ENCODE measurements at places on chromosomes 3 and 15.

- no peak for DNase-seq
These were observed 48.7 kb upstream of the CPB1 start for GRCh38 chr3:148778926-148779325.

DNA sequence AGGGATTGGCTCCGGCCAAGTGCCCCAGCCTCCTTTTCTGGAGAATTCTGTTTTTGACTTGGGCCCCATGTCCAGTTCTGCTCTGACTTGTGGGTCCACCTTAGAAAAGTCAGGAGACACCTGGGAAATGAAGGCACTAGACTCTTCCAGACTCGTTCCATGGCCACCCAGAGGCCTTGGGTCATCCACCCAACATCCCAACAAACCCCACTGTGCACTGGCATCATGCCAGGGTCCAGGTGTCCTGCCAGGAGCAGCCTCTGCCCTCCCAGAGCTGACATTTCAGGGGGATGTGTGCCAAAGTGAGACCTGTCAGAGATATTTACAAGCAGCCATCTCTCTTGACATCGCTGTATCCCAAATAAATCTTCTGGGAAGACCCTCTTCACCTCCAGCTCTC lies 13.2 kb downstream of the SPATA12 start:
- no peak for DNase-seq

GRCh38 chr15:42385206-42385979 lies 26.1 kb downstream of the CAPN3 start:
- peak; percentile 58 for DNase-seq

DNA sequence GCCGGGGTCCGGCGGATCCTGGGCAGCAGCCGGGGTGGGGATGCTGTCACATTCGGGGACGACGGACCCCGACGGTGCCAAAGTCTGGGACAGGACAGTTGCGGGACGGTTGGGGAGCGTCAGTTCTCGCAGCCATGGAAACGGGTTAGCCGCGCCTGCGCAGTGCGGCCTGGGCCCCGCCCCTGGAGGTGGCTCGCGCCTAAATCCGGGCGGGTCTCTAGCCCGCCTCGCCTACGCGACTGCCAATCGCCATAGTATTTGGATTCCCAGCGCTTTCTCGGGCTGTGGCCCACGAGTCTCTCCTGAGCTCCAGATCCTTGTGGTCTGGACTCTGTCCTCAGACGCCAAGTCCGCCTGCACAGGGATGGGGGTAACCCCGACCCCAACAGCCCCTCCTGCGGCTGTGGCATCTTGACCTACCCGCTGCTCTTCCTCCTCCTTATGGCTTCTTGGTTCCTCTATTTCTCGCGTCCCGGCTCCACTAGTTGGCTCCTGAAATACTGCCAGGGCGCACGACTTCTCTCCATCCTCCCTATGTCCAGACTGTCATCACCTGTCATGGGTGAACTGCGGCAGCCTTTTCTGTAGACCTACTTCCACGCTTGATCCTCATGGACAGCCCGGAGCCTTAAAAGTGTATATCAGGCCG lies at the start of gene ZMYND10:
Gene ZMYND10 (minus strand): TSS at position 147 of the 649 bp plus-strand sequence. CDS start 153 bp downstream, outside the sequence.
- peak; percentile 54 for DNase-seq

DNA sequence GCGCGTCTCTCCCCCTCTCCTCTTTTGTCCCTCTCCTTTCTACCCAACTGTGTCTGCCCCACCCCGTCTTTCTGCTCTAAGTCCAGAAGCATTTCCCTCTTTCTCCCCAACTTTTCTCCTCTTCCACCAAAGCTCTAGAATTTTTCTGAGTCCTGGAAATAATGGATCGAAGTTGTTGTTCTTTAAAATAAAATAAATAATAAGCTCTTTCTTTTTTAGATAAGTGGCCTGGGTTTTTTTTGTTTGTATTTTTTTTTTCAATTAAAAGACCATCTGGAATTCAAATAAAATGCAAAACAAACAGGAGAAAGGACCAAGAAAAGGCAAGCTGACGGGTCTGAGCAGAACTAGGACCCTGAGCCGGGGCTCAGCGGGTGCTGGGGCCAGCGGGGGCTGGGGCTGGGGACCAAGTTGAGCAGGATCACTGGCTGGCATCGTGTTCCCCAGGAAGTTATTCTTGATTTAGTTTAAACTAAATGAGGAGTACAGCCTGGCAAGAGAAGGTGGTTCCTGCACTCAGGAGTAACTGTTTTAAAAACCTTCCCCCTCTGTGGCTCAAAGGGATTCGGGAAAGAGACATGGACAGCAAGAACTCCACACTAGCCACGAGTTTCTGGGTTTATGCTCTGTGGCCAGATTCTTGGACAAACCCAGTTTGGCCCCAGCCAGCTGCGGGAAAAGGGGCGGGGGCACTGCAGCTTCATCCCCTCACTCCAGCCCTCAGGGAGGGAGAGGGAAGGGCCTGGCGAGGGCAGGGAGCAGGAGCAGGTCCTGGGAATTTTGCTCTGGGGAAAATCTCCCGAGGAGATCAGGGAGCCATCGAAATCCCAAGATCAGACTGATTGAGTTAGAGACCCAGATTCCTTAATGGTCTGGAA lies 8.4 kb downstream of the GATA2 start:
- DNase-seq, result no peak

GRCh38 chr3:9862391-9863057 lies 17.5 kb downstream of the CIDEC start:
- DNase-seq, result no peak

DNA sequence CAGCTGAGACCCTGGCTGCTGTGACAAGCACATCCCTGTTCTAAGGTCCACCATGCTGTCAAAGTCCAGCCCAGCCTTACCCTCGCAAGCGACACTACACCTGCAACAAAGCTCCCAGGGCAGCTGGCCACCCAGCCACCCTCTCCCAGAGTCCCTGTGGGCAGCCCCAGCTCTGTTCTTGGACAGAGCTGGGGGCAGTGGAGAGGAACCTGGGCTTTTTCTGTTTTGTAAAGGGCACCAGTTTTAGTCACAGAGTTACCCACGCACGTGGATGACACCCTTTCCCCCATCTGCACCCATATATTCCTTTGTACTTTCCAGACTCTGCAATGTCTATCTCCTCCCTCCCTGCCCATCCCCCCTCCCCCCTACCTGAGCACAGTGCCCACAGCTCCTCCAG lies 38.9 kb downstream of the ACAN start:
- DNase-seq, result no peak

DNA sequence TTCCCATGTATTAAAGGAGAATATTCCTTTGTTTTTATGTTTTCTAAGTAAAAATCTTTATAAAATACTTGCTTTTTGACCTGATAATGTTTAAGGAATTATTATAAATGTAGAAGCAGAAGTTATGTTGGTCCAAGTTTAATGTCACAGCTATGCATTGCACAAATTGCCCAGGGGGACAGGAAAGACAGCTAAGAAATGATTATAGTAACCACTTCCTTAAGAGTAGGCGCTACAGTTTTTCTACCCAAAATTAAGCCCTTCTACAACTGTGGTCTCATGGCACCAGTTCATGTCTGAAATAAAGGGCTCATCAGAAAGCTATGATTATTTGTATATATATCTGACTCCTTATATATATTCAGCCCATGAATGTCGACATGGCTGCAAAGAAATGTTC lies 176.4 kb downstream of the GBE1 start:
- no peak for DNase-seq

- DNase-seq, result no peak
These were observed 12.8 kb upstream of the ARRDC4 start for GRCh38 chr15:97947465-97948260.

GRCh38 chr3:50389414-50389767 lies 30.1 kb upstream of the TMEM115 start:
- no peak for DNase-seq

- DNase-seq, result no peak
These were observed 13.6 kb upstream of the CSPG5 start for GRCh38 chr3:47592066-47592795.

DNA sequence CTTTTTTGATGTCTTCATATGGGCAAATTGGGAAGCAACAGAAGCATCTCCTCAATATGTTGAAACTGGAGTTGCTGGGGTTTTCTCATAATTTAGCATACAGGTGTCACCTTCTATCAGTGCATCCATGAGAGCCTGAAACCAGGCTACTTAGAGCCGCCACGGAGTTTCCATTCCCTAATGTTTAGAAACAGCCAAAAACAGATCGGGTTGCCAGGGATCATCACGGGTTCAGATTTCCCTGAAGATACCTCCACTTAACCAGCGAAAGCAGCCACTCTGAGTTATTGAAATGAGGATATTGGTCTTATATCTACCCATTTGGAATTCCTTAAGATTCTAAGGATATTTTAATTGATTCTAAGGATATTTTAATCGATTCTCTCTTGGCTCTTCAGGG lies 14.5 kb downstream of the TERB2 start:
- no peak for DNase-seq

DNA sequence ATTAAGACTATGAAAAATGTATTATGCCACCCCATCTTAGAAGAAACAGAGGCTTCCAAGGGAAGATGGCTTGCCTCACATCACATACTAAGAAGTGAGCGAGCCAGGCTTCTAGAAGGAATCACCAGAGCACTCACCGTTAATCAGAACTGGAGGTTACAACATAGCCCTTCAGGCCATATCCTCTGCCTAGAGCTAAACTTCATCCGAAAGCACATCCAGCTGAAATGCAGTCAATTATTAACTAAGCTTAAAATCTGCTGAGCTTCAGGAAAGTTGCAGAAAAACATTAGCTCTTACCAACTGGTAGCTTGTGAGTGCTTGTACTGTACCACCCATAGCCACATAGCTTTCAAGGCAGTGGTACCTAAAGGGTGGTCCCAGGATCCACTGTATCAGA lies 483.2 kb downstream of the TBL1XR1 start:
- no peak for DNase-seq

GRCh38 chr15:62977952-62978811 lies 64.4 kb upstream of the TPM1 start:
- no peak for DNase-seq

DNA sequence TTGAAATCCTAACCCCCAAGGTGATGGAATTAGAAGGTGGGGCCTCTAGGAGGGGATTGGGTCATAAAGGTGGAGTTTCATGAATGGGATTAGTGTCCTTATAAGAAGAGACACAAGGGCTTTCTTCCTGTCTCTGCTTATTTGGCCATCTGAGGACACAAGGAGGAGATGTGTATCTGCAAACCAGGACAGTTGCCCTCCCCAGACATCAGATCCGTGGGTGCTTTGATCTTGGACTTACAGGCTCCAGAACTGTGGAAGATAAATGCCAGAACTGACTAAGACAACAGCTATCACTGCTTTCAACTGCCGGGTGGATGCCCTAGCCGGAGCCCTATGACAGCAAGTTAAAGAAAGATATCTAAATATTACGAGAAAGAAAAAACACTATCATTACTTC lies 94.4 kb downstream of the CHRNA7 start:
- DNase-seq, result no peak

- no peak for DNase-seq
These were observed 186.9 kb downstream of the PDZRN3 start for GRCh38 chr3:73437828-73438227.

GRCh38 chr3:15660055-15660935 lies 58.8 kb downstream of the BTD start:
- no peak for DNase-seq

GRCh38 chr3:62003835-62004234 lies 369.5 kb downstream of the FEZF2 start:
- DNase-seq, result no peak

- DNase-seq, result no peak
These were observed 23.7 kb downstream of the RORA start for GRCh38 chr15:61205346-61205921.

GRCh38 chr15:68352401-68353062 lies 75.0 kb downstream of the FEM1B start:
- no peak for DNase-seq

DNA sequence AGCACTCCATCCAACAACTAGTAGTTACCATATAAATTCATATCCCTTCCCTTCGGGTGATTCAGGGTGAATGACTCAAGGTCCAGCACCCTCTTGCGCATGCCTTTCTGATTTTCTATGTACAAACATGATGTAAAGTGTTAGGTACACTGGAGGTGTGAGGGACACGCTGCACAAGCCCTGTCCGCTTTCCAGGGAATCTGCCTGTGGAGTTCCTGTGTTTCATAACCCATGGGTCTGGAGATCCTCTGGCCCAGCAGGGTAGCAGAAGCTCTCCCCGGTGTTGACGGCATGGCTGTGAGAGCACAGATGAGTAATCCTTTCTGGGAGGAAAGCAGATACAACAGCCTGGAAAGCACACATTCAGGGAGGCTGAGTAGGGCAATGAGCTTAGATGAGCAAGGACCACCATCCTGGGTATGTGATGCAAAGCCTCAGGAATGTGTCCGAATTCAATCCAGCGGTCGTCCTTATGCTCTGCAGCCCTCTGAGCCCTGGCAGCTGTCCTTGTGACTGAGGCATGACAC lies 142.9 kb upstream of the TP63 start:
- DNase-seq, result no peak

- no peak for DNase-seq
These were observed 7.9 kb upstream of the STAB1 start for GRCh38 chr3:52487050-52487787.

- no peak for DNase-seq
These were observed 88.0 kb downstream of the TTBK2 start for GRCh38 chr15:42832576-42832975.

DNA sequence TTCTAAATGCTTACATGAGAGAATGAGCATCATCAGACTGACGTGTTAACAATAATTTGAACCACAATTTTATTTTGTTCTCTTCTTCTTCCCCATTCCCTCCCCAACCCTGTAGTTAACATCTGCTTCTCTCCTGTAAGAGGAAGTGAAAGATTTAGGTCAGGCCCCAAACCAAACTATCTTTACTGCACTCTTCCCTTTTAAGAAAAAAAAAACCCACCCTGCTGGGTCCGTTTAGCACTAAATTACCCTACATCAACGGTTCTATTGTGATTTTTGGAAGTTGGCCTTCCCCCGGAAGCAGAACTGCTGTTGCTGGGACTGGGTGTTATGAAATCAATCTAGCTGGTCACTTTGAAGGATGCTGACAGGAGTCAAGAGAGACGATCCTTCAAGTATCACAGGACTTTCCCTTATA lies 49.4 kb downstream of the NFKBIZ start:
- no peak for DNase-seq

DNA sequence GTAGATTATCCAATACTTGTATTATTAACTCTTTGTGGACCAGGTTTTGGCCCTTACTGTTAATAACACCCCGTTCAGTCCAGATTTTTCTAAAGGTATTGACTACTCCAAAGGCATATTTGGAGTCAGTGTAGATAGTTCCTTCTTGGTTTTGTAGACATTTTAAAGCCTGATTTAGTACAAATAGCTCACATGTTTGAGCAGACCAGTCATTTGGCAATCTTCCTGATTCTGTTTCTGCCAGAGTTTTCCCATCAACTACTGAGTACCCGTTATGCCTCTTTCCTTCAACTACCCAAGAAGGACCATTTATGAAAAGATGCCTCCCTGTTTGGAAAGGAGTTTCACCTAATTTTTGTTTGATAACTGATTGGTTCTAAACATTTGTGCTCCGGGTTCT lies 82.0 kb downstream of the CHCHD4 start:
- DNase-seq, result no peak

DNA sequence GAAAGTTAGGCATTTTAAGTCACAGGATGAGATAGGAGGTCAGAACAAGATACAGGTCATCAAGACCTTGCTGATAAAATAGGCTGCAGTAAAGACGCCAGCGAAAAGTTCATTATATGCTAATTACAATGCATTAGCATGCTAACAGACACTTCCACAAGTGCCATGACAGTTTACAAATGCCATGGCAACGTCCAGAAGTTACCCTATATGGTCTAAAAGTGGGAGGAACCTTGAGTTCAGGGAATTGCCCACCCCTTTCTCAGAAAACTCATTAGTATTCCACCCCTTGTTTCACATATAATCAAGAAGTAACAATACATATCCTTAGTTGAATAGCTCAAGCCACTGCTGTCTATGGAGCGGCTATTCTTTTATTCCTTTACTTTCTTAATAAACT lies 92.7 kb upstream of the PLXND1 start:
- DNase-seq, result no peak

Measured in HEK293T (cell line).